NCI-H510A treated with DMSO at 0.1 percent for 48 hours (cell line): ENCODE measurements at places on chromosomes 4 and X.

- DNase-seq: no peak
Observed at GRCh38 chrX:41875142-41875541, 48.2 kb downstream of the CASK start.

DNA sequence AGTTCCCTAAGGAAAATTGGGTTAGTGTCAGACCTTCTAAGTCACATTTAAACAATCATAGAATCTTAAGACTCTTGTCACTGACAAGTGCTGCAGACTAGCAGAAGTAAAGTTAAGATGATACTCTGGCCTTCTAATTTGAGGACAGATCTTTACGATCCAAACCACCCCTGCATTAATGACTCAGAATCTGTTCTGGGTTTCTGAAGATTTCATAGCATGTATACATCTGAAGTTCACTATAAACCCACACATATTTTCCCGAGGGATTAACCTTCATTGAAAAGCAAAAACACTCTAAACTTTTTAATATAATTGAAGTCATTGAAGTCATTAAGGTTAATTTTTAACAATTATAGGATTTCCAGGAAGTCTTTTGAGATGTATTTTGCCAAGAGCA lies 674.3 kb downstream of the IQCM start:
- DNase-seq: no peak

- no peak for DNase-seq
Observed at GRCh38 chr4:112247021-112247420, 15.4 kb downstream of the AP1AR start.

GRCh38 chr4:25827373-25827772 lies 35.4 kb downstream of the SEL1L3 start:
- DNase-seq: no peak

DNA sequence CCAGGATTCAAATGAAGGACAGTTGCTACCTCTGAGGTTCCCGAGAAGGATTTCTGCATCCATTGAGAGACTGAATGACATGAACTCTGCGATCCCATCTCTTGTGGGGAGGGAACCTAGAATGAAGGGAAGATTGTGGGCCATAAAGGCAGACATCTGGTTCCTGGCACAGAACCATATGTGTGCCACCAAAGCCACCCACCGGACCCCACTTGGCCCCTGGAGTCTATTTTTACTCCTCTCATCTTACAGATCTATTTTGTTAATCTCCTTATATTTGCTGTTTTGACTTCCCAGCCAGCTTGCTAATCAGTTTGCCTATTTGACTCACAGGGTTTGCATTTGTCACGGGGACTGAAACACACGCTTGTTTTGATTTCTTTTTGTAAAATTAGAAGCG lies 7.3 kb downstream of the SOD3 start:
- no peak for DNase-seq

- peak; percentile 62 for DNase-seq
Observed at GRCh38 chr4:27176400-27176799, 315.8 kb downstream of the STIM2 start.

DNA sequence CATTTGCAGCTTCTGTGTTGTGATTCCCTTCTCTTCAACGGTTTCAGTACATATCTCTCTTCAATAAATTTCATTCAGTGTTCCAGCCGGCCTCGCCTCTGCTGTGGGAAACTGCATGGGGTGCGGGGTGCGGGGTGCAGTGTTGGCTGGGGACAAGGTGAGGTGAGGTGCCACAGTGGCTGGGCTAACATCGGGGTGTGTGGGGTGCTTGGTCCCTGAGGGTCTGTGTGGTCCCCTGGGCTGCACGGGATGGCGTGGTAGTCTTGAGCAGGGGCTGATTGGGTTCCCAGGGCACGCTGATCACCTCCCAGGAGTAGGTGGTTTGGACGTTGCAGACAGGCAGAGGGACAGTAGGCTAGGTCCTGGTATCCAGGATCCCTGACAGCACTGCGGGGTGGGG lies 2.7 kb downstream of the PNMA6A start:
- no peak for DNase-seq

DNA sequence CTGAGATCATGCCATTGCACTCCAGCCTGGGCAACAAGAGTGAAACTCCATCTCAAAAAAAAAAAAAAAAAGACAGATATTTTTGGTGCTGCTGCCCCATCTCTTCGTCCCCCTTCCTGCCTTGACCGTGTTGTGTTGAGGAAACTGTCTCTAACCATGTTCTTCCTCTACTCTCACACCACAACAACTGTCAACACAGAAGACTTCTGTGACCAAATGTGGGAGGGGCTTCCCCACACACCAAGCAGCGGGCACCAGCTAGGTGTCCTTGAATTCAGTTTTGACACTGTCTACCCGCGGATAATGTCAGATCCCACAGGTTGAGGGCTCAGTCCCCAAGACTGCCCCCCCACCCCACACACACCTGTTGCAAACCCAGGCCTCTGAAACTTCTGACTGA lies 104.7 kb upstream of the BCOR start:
- DNase-seq: no peak

DNA sequence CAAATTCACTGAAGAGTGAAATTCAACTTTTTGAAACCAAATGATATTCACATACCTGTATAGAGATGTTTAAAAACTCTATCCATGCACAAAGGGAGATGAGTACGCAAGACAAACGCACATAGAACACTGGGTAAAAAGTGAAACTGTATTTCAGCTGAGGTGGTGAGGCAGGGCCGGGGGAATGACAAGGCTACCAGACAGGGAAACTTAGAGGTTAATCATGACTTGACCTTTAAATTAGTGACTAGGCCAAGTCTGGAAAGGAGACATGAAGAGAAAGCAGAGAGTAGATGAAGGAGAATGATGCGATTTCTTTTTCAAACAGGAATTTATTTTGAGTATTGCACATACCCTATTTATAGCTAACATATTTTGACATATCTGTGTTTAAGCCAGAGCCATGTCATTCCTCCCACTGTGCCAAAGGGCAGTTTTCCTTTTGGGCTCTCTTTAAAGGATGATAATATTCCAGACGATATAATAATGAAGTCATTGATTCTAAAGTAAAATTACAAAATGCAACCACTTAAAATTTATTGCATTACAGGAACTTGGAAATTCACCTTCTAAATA lies 49.4 kb downstream of the ARHGEF6 start:
- no peak for DNase-seq

DNA sequence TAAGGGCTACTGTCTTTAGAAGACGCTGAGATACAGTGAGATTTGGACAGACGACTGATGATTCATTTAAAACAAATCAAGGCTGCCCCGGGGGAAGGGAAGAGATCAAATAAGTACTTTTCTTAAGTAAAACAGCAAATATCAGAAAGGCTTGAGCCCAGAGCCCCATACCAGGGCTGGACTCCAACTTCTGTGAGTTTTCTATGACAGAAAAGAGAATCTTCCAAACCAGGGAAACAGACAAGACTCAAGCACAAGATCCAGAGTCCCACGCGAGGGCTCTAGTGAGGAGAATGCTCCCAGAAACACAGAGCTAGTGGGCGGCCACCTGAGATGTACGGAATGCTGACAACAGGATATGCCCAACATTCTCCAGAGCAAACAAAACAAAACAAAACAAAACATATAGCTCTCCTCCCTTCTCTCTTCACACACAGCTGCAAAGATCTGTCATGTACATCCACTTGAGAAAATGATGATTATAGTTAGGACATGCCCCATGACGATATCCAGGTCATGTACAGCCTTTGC lies 13.1 kb downstream of the ACSL1 start:
- peak; percentile 47 for DNase-seq

GRCh38 chrX:19882066-19882775 lies 5.2 kb downstream of the SH3KBP1 start:
- no peak for DNase-seq

GRCh38 chr4:126599746-126600145 lies 1033.0 kb upstream of the INTU start:
- DNase-seq: no peak

DNA sequence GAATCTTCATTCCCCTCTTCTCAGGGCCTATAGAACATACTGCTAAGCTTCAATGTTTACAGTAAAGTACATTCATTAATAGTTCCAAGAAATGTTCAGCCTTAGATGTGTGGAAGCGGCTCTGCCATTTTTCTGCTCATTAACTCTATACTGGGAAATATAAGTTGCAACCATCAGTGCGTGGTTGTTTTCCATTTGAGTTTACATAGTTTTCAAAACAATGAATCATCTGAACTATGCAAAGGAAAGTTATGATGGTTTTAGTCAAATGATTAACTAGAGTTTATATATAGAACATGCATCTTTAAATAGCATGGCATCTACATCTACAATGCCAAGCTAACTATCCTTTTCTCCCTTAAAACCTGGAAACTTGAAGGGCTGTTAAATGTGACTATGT lies 29.6 kb downstream of the LEF1 start:
- DNase-seq: no peak

GRCh38 chr4:5391492-5391891 lies 316.9 kb downstream of the EVC2 start:
- no peak for DNase-seq

DNA sequence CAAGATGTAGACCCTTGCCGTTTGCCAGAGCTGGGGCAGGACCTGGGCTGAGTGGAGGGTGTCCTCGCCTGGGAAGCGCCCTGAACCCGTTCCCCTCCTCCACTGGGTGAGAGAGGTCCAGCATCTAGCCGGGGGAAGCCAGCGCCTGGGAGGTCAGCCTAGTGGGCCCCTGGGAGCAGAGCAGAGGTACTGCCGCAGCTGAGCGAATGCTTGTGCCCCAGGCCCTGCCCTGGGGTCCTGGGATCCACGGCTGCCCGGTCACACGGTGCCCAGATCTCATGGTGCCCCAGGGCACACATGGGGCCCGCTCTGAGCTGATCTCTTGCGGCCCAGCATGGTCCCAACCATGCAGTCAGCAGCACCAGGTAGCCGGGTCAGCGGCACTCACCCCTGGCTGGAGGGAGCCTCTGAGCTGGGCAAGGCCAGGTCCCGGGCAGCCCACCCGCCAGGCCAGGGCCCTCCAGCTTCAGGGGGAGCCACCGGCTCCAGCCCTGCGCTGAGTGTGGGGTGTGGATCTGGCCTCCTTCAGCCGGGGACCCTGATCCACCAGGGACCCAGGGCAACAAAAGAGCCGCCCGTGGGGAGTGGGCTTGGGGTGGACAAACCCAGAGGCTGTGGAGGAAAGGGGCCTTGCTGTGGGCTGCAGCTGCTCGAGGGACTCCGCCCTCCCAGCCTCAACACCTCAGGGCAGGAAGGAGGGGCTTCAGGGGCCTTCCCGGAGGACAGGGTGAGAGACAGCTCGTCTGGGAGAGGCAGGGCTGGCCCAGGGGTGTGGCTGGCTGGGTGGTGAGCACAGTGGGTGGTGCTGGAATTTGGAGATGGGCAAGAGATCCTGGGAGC lies 4.1 kb upstream of the CPLX1 start:
- no peak for DNase-seq

DNA sequence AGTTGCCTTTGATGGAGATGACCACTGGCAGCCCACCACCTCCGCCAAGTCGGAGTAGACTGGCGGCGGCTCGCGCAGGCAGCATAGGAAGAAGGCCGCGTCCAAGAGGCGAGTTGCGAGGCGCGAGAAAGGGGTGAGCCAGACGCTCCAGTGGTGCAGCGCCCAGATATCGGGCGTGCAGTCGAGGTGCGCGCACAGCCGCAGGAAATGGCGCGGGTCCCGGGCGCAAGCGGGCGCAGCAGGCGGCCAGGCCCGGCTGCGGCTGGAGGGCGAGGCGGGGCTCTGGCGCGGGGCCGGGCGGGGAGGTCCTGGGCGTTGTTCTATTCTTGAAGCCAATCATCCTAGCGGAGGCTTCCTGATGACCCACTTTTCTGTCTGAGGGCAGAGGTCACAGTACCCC lies 13.2 kb upstream of the PGRMC1 start:
- DNase-seq: no peak

DNA sequence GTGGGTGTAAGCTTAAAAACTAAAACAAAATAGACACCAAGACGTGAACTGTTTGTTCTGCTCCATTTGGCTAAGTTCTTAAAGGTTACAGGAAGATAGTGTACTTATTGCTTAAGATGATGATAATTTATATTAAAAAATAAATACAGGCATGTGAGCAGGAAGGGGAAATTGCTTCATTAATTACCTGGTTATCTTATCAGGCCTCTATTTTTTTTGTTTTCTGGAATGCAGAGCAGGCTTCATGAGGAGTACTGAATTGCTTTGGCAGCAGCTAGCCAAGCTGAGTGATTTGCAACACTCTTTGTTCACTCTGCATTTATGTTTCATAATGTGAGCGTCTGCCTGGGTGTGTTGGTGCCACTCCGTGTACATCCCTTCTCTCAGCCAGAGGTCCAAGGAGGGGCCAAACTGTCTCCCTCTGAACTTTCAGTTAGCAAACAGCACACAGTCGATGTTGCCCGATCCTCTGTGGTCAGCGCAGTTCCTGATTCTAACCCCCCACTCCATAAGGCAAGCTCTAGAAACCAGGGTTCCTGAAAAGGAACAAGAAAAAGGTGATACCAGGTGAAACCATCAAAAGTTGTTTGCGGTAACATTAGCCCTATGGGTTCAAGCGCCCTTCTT lies 348.2 kb downstream of the SPRY1 start:
- DNase-seq: no peak

DNA sequence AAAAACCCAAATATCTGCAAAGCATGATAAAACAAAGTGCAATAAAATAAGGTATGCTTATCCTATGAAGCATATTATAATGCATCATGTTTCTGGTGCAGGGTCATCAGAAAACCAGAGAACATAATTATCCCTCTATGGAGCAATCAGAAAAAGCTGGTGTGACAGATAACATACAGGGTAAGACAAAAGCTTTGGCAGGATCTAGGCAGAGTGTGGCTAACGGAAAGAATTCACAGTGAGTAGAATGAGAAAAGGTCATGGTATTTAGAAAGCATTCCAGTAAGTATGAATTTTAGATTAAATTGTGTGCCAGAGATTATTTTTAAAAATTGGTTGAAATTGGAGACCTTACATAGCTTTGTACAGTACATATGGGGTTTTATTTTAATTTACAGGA lies 29.0 kb upstream of the UGT2B4 start:
- no peak for DNase-seq

GRCh38 chr4:24680746-24681448 lies 96.5 kb upstream of the DHX15 start:
- no peak for DNase-seq

DNA sequence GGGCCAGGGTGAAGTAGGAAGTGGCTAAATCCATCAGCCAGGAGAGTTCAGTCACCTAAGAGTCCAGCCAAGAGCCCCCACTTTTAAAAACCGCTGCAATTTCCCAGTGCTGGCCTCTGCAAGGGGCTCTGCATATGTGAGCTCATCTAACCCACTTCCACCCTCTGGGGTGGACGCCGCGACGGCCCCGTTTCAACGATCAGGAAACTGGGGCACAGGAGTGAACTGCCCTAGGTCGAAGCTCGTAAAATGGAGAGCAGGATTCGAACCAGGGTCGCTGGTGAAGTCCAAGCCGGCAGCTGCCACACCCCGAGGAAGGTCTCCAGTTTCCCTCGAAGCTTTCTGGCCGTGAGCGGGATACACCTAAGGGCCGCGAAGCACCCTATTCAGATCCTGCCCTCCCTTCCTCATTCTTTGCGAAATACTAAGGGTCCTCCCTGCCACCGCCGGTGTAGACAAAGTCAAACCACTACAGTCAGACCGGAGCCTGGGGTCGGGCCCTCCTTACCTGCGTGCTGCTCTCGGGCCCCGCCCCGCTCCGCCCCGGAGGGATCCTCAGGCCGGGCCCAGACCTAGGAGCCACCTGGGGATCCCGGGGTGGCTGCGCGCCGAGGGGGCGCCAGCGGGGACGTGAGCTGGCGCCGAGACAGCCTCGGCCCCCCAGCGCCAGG lies 446 bp downstream of the EVC2 start:
- no peak for DNase-seq

GRCh38 chr4:54005475-54005874 lies 58.9 kb downstream of the CHIC2 start:
- DNase-seq: no peak

- DNase-seq: no peak
Observed at GRCh38 chr4:122803788-122804208, 22.8 kb upstream of the FGF2 start.
